Globus pallidus (tissue), 1 donor: ENCODE measurements at places on chromosomes 6 and 20.

- DNase-seq, result no peak
Measured at GRCh38 chr20:5331340-5331739, 14.6 kb upstream of the PROKR2 start.

DNA sequence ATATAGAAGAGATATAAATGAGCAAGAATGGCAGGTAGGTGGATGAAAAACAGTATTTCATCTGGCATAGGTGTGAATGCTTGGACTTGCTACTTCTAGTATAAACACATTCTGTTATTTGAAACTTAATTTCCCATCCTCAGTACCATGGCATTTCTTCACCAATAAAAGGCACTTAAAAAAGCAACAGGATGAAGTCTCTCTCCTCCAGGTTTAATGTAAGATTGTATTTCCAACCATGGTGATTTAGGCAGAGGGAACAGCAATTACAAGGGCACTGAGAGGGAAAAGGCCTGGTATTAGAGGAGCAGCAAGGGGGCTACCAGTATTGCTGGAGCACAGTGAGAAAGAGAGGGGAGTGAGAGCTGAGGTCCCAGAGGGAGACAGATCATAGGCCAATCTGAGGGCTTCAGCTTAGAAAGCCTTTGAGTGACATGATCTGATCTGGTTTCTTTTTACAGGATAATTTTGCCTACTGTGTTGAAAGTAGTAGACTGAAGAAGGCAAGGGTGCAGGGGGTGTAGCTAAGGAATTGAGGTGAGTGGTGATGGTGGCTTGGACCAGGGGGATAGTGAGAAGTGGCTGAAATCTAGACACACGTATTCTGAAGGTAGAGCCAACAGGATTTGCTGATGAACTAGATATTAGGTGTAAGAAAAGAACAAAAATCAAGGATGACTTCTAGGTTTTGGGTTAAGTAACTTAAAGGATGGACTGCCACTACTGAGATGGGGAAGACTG lies 67.8 kb upstream of the SMIM29 start:
- DNase-seq, result no peak

- DNase-seq, result peak; percentile 79
Measured at GRCh38 chr6:114090626-114091025, 119.7 kb upstream of the HDAC2 start.

DNA sequence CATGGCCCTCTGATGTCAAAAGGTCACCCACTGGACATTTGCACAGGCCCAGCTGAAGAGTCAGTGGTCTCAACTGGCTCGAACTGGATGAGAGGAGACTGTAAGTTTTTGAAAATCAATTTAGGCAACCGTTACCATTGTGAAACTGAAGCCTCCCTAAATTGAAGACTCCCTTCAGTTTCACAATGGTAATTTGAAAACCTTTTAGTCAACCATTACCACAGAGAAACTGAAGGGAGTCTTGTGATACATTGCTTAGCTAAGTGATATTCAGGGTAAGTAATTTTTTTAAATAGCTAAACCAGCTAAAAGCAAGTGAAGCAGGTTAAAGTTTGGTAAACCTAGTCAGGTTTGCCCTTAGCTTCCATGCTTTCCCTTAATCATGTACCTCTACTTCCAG lies 197.3 kb upstream of the NT5E start:
- no peak for DNase-seq

GRCh38 chr6:139979021-139979725 lies 604.7 kb upstream of the CITED2 start:
- no peak for DNase-seq

DNA sequence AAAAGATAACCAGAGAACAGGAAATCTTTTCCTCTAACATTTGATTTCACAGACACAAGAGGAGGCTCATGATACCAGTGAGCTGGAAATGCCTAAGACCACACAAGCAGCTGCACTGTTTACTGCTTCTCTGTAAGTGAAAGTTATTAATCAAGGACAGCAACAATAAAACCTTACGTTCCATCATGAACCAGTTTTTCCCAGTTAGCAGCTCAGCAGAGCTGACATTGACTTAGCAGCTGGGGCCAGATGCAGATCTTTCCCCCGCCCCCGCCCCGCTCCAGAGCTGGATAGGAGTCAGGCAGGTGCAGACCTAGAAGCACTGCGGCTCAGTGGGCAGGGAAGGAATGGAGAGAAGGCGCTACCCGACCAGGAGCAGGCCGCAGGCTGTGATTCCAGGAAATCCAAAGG lies 275.2 kb downstream of the GMDS start:
- no peak for DNase-seq

GRCh38 chr6:116010790-116011401 lies 49.8 kb downstream of the FRK start:
- peak; percentile 92 for DNase-seq

GRCh38 chr6:97145691-97146090 lies 137.3 kb downstream of the MMS22L start:
- no peak for DNase-seq

DNA sequence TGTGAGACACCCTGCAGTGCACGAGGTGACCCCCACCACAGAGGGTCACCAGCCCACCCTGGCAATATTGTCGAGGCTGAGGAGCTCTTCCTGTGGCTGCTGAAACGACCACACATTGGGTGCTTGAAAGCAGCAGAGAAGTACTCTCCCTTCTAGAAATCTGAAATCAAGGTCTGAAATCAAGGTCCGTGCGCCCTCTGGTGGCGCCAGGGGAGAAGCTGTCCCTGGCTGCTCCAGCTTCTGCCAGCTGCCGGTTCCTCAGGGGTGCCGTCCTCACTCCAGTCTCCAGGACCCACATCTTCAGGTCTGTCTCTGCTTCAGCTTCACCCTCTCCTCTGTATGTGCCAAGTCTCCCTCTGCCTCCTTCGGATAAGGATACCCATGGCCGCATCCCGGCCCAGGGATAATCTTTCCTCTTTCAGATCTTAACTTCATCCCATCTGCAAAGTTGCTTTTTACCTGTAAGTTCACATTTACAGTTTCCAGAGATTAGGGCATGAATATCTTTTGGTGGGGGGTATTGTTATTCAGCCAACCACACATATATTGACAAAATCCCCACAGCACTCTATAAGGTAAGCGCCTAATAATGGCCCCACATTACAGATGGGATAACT lies 108.3 kb upstream of the PHACTR3 start:
- DNase-seq, result peak; percentile 58

GRCh38 chr6:105058846-105059245 lies 101.9 kb downstream of the LIN28B start:
- no peak for DNase-seq

GRCh38 chr20:32439132-32439829 lies 81.2 kb downstream of the ASXL1 start:
- DNase-seq, result no peak

DNA sequence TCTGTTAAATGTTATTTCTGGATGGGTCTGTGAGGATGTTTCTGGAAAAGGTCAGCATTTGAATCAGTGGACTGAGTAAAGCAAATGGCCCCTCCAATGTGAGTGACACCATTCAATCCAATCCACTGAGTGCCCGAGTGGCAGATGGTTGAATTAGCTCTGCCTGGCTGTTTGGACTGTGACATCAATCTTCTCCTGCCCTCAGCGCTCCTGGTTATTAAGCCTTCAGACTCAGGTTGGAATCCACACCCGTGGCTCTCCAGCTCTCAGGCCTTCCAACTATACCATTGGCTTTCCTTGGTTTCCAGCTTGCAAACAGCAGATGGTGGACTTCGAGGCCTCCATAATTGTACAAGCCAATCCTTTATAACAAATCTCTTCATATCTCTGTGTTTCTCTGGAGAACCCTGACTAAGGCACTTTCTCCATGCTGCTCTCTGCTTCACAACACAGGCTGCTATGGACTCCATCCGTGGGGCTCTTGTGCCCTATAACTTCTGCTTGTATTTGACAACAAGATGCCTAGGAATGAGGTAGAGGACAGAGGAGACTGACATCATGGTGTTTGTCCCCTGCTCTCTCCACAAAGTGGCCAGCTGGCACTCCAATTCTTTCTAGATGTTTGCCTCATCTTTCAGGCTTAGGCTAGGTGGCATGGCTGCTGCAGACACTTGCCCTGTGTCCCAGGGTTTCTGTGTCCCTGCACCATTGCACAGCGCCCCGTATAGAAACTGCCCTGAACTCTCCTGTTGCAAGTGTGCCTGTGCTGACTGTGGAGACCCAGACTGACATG lies 4.8 kb upstream of the CSTL1 start:
- no peak for DNase-seq

GRCh38 chr20:18188434-18188833 lies 50.8 kb downstream of the KAT14 start:
- no peak for DNase-seq

DNA sequence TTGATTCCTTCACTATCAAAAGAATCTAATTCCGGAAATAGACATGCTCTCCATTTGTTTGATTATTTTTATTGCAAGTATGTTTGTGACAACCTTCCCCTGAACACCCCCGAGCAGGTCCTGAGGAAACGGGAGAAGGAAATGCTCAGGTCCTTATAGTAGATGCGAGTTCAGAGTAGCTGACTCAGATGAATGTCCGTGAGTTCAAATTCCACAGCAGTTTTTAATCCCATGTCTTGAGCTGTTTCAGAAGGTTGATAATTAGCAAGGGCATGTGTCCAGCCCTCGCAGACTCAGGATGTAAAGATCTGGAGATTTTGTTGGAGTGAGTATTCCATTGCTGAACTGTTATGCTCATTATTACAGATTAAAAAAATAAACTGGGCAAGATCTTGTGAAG lies 169.3 kb downstream of the BCAS1 start:
- no peak for DNase-seq

GRCh38 chr6:137631323-137631722 lies 137.1 kb upstream of the OLIG3 start:
- no peak for DNase-seq

DNA sequence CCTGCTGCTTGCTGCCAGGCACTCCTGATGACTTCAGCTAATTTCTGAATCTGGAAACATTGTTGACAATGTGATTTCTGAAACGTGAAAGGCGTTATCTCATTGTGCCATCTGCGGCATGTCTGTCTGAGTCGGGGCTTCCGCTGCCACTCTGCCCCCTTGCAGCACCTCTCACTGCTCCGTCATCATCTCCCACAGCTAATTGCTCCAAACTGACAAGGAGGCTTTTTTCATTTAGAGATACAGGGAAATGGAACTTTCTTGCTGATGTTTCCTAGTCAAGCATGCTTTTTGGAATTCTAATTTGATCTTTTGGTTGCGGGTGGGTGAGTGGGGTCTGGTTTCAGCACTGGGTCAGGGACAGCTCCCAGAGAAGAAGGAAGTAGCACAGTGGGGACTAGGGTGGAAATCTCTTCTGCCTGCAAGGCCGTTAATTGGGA lies 233.5 kb downstream of the DHX35 start:
- no peak for DNase-seq

DNA sequence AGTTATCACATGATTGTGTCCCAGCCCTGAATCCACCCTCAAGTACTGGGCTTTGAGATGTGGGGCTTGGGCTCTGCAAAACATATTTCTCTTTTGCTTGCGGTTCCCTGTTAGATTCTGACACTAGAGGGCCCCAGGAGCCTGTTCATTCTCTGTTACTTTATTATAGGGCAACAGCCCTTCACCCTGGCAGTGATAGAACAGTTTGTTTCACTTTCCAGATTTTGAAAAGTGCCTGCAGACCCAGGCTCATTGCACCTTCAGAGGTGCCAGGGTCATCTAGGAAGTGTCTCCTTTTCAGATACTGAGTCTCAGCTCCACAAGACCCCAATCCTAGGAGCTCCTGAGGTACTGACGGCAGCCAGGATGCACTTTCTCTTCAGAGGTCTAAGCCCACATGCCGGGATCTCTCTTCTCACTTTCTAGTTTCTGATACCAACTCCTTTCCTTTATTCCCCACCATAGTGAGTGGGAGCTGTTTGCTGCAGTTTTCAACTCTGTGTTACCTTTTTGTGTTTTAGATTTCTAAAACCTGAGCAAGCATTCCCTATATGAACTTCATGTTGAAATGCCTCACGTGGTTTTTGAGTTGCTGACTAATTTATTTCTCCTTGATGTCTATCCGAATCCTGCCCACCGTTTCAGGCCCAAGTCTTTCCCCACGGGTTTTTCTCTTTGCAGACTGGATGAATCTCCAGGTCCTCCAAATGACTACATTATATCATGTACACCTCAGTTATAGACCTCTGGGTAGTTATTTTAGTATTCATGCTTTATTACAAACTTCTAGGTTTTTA lies 10.9 kb downstream of the ABT1 start:
- peak; percentile 60 for DNase-seq

- DNase-seq, result no peak
Measured at GRCh38 chr6:169869301-169869700, 117.9 kb downstream of the ERMARD start.

DNA sequence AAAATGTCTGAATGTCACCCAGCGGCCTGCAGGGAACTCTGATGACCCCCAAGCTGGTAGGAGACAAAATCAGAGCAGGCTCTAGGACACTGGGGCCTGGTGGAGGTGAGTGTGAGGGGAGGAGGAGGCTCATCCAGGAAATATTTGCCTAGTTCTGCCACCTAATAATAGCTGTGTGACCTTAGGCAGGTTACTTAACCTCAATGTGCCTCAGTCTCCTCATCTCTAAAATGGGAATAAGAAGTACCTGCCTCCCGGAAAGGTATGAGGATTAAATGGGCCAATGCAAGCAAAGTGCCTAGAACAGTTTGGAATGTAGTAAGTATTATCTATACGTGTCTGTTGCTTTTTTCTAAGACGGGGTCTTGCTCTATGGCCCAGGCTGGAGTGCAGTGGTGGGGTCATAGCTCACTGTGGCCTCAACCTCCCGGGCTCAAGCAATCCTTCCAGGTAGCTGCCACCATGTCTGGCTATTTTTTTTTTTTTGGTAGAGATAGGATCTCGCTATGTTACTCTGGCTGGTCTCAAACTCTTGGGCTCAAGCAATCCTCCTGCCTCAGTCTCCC lies 60.4 kb downstream of the RAB44 start:
- DNase-seq, result no peak

DNA sequence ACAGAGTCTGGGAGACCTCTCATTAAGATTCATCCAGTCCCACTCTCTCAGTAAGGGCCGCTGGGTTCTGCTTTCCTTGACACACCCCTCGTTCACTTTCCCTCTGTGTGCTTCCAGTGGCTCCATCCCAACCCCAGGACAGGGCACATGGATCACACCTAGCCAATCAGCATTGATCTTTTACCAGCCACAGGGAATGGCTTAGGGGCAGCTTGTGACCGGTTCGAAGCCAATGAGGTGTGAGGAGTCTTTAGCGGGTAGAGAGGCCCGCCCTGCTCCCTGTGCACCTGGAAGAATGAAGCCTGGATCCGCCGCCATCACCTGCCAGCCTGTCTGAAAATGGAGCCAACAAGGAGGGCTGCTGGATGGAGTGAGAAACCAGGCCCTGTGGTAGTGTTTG lies 35.2 kb upstream of the OVOL2 start:
- DNase-seq, result no peak

- DNase-seq, result no peak
Measured at GRCh38 chr20:14925300-14925699, 587.9 kb upstream of the FLRT3 start.

- no peak for DNase-seq
Measured at GRCh38 chr6:170440437-170440836, 112.7 kb downstream of the PSMB1 start.

DNA sequence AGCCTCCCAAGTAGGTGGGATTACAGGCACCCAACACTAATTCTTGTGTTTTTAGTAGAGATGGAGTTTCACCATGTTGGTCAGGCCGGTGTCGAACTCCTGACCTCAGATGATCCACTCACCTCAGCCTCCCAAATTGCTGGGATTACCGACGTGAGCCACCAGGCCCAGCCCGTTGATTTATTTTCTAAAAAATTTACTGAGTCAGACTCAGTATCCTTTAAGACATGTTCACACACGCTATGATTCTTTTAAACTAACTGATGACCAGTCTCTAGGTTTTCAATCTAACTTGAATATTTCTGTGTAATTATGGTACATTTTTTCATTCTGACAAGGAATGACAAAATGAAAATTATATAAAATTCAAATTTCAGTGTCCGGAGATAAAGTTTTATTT lies 114.5 kb downstream of the MMUT start:
- no peak for DNase-seq

GRCh38 chr6:64983089-64983488 lies 723.9 kb downstream of the EYS start:
- DNase-seq, result no peak
